ENCODE measurements at places on chromosomes 1 and 21.

- no peak for DNase-seq
Observed at GRCh38 chr1:38243106-38243505, 196.5 kb upstream of the POU3F1 start.

GRCh38 chr1:225908013-225908640 lies 15.9 kb downstream of the PYCR2 start:
- DNase-seq = no peak

GRCh38 chr1:232980986-232981560 lies 30.7 kb downstream of the NTPCR start:
- DNase-seq = no peak

- DNase-seq = no peak
Observed at GRCh38 chr1:54480525-54480848, 67.5 kb upstream of the ACOT11 start.

DNA sequence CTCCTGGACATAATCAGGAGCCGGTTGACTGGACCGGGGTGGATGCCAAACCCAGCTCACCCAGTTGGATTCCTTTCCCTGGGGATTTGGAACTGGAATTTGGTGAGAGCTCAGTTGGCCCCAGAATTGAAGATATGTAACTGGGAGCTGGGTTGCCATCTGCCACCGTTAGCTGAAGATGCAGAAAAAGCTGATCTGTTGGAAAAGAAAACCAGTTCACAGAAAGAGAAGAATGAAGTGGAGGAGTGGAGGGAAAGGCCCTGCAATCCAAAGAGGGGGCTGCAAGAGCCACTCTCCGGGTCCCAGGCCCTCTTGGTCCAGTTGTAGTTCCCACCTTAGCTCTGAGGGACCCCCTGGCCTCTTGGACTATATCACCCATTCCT lies 16.0 kb downstream of the TEX35 start:
- no peak for DNase-seq

Measured in T-helper 9 cell (primary cell).